ENCODE measurements at places on chromosomes 3 and 15. TPM values are rescaled to one million over a fixed set of nuclear protein-coding genes. Genes with fewer than 3 reads are reported as not detected.

P2RY14 gene
- total RNA-seq: not detected

TBC1D21 gene
- total RNA-seq: not detected

C2CD4A gene
- total RNA-seq: 0.87 TPM

CTXN2 gene
- total RNA-seq: not detected

RHCG gene
- total RNA-seq: not detected

KNG1 gene
- total RNA-seq: not detected

CHRM5 gene
- total RNA-seq: 0.20 TPM

GOLGA6B gene
- not detected for total RNA-seq

RTP1 gene
- not detected for total RNA-seq

RCCD1 gene
- total RNA-seq: 3.3 TPM

LEKR1 gene
- total RNA-seq: 0.60 TPM

GP5 gene
- total RNA-seq: under 0.01 TPM

FAM43A gene
- total RNA-seq: 93.1 TPM

PSTPIP1 gene
- under 0.01 TPM for total RNA-seq

ACOX2 gene
- total RNA-seq: 0.60 TPM

TRH gene
- total RNA-seq: not detected

CFAP92 gene
- 0.65 TPM for total RNA-seq

GHSR gene
- not detected for total RNA-seq

GP9 gene
- not detected for total RNA-seq

IL17RD gene
- 0.20 TPM for total RNA-seq

TNFAIP8L3 gene
- total RNA-seq: 112 TPM

NEK4 gene
- total RNA-seq: 7.0 TPM

RASSF1 gene
- 12.0 TPM for total RNA-seq

MESD gene
- total RNA-seq: 11.6 TPM

CKMT1B gene
- not detected for total RNA-seq

SCAANT1 gene
- total RNA-seq: 1.7 TPM

EPHB3 gene
- 0.60 TPM for total RNA-seq

TRMT10C gene
- total RNA-seq: 22.9 TPM

SKOR1 gene
- total RNA-seq: under 0.01 TPM

MAGEL2 gene
- not detected for total RNA-seq

ASB14 gene
- total RNA-seq: not detected

SERPINI1 gene
- total RNA-seq: 0.65 TPM

TMEM108 gene
- total RNA-seq: not detected

PPIB gene
- 579 TPM for total RNA-seq

CD80 gene
- not detected for total RNA-seq

ZNF385D gene
- total RNA-seq: 1.8 TPM

ATXN7 gene
- total RNA-seq: 6.3 TPM

KBTBD13 gene
- not detected for total RNA-seq

WNT5A gene
- total RNA-seq: 1.6 TPM

NPTN gene
- total RNA-seq: 88.5 TPM

FAM3D gene
- 0.20 TPM for total RNA-seq

GOLGA8B gene
- 4.8 TPM for total RNA-seq

C15orf39 gene
- 3.6 TPM for total RNA-seq

REC114 gene
- total RNA-seq: not detected

SLC7A14 gene
- total RNA-seq: under 0.01 TPM

CCR9 gene
- total RNA-seq: not detected

CYP8B1 gene
- not detected for total RNA-seq

PATL2 gene
- not detected for total RNA-seq

IGSF10 gene
- not detected for total RNA-seq

AGTR1 gene
- total RNA-seq: not detected

B3GNT5 gene
- 22.7 TPM for total RNA-seq

TMEM212 gene
- total RNA-seq: not detected

SRGAP3 gene
- 0.44 TPM for total RNA-seq

GPR176 gene
- total RNA-seq: 14.4 TPM

FGF7 gene
- not detected for total RNA-seq
